ENCODE measurements at places on chromosomes 1 and 21. TPM values are rescaled to one million over a fixed set of nuclear protein-coding genes. Genes with fewer than 3 reads are reported as not detected.

Gene RGS2
- polyA plus RNA-seq: 283 TPM

Gene CFAP141
- polyA plus RNA-seq: not detected

Gene B3GALT2
- 1.8 TPM for polyA plus RNA-seq

Gene IL20
- not detected for polyA plus RNA-seq

Gene HRNR
- not detected for polyA plus RNA-seq

Gene RNF186
- 2.0 TPM for polyA plus RNA-seq

Gene HIPK1
- 12.1 TPM for polyA plus RNA-seq

Gene CYP4A22
- polyA plus RNA-seq: 7.3 TPM

Gene OLIG2
- polyA plus RNA-seq: not detected

Gene LRRIQ3
- polyA plus RNA-seq: not detected

Gene CYP4B1
- 0.92 TPM for polyA plus RNA-seq

Gene ZNF691
- polyA plus RNA-seq: 8.7 TPM

Gene CTXND2
- polyA plus RNA-seq: not detected

Gene LORICRIN
- polyA plus RNA-seq: not detected

Gene FMO1
- 51.2 TPM for polyA plus RNA-seq

Gene LMX1A
- polyA plus RNA-seq: not detected

Gene CORT
- polyA plus RNA-seq: 0.19 TPM

Gene NBPF6
- polyA plus RNA-seq: not detected

Gene CREG1
- 135 TPM for polyA plus RNA-seq

Gene PERM1
- polyA plus RNA-seq: 1.3 TPM

Gene BSND
- 0.21 TPM for polyA plus RNA-seq

Gene CLCNKA
- polyA plus RNA-seq: 1.3 TPM

Gene ADCY10
- 1.0 TPM for polyA plus RNA-seq

Gene PSMB2
- polyA plus RNA-seq: 93.8 TPM

Gene CRP
- polyA plus RNA-seq: not detected

Gene AMY2A
- polyA plus RNA-seq: not detected

Gene LPAR3
- polyA plus RNA-seq: 1.3 TPM

Gene EFNA1
- polyA plus RNA-seq: 172 TPM

Gene CLDN8
- 0.64 TPM for polyA plus RNA-seq

Gene TMEM125
- polyA plus RNA-seq: 43.1 TPM

Gene KRTAP20-2
- polyA plus RNA-seq: not detected

Gene DSCAM
- 0.33 TPM for polyA plus RNA-seq

Gene LDLRAD1
- 0.13 TPM for polyA plus RNA-seq

Gene CTSK
- polyA plus RNA-seq: 37.3 TPM

Gene LCE6A
- not detected for polyA plus RNA-seq

Gene DCAF6
- 62.7 TPM for polyA plus RNA-seq

Gene ZNF683
- polyA plus RNA-seq: not detected

Gene YTHDF2
- polyA plus RNA-seq: 66.8 TPM

Gene WDR26
- polyA plus RNA-seq: 11.7 TPM

Gene DAB1
- polyA plus RNA-seq: 19.5 TPM

Gene MAGOH
- 26.7 TPM for polyA plus RNA-seq

All from hepatocyte (in vitro differentiated cells).